ENCODE measurements at places on chromosomes 3 and 15.

GRCh38 chr15:38066612-38067011 lies 132.2 kb downstream of the TMCO5A start:
- DNase-seq = no peak

GRCh38 chr3:53320697-53321096 lies 26.6 kb downstream of the DCP1A start:
- DNase-seq = no peak

DNA sequence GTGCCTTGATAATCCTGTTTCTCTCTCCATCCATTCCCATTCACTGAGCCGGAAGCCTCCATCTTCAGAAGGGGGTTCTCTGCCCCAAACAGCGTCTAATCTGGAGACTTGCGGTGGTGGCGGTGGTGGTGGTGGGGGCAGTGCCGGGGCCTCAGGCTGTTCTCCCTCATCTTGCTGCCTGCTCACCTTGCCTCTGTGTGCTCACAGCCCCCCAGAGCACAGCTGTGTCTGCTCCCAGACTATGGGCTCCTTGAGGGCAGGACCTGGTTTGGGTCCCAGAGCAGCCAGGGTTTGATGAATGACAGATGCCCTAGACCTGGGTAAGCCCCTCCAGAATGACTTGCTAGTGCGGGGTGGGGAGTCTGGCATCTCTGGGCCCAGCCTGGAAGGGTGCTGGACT lies 430 bp upstream of the PSTPIP1 start:
- no peak for DNase-seq

GRCh38 chr3:23489300-23490158 lies 286.4 kb downstream of the UBE2E2 start:
- DNase-seq = no peak

- no peak for DNase-seq
Measured at GRCh38 chr15:29433507-29434248, 164.1 kb upstream of the NSMCE3 start.

All from Jurkat, Clone E6-1 (cell line).